Activated T-cell treated with anti-CD3 and anti-CD28 coated beads, Interleukin-2, amount 50 U/mL, for 48 hours (primary cell): ENCODE measurements at places on chromosomes 7 and 10.
A peak's percentile ranks its signal among the peaks of the same experiment; 100 is the strongest.

DNA sequence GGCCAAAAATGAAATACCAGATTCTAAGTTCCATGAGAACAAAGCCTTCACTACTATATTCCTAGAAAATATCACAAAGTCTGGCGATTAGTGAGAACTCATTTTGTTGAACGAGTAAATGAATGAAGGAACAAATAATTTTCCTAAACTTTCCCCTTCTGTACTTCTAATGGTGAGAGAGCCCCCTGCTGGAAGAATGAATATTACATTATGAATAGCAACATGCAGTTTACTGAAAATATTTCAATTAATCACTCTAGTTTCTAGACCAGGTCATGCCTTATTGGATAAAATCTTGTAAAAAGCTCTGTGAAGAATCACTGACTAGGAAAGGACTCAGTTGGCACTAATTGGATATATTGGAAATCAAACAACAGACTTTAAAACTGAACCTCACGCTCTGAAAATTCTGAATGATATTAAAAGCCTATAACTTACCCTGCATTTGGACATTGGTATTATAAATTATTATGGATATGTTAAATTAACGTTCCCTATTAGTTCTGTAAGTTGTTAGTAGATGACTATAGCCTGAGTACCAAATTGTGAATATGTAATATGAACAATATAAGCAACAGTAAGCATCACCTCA, 32.4 kb upstream of the MTPN start:
- DNase-seq = no peak

DNA sequence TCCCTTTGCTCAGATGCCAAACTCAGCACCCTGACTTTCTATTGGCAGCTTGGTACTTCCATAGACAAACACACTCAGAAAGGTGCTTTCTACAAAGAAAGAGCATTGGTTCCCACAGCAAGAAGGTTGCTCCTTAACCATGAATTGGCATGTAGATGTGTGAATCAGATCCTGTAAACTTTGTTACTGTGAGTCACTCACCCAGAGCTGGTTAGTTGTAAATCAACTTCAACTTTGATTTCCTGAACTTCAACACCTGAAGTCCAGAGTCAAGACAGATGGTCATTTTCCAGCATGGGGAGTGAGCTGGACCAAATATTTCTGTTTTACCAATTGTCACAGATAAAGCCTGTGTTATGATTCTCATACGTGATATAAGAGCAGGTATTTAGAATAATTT, 797.2 kb downstream of the TNS3 start:
- no peak for DNase-seq

DNA sequence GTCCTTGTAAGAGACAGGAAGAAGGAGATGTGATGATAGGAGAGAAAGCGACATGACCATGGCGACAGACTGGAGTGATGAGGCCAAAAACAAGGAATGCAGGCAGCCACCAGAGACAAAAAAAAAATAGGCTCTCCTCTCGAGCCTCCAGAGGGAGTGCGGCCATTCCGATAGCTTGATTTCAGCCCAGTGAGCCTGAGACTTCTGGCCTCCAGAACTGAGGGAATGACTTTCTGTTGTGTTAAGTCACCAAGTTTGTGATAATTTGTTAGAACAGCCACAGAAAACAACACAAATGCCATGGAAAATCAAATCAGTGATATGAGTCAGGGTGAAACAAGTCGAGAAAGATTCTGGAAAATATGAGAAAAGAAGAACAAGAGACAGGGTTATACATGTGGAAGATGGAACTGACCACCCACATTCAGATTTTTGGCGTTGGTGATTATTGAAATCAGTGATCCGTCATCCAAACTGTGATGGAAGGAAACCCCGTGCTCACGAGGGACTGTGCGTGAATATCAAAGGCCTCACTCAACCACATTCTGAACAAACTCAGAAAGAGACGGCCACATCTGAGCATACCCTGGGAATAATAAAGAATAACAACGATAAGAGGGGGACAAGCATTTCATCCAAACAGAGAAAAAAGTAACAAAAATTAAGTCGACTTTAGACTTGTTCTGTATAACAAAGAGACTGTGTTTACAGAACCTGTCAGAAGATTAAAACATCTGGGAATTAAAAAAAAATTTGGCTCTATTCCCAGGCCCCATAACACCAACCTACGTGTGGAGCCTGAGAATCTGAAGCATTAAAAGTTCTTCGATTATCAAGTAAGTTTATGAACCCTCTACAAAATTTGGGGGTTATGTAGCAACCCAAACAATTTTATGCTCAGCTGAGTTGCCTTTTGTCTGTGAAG, 72.1 kb downstream of the EEPD1 start:
- DNase-seq = no peak

GRCh38 chr10:34650156-34650555, 164.9 kb downstream of the PARD3 start:
- DNase-seq = no peak

DNA sequence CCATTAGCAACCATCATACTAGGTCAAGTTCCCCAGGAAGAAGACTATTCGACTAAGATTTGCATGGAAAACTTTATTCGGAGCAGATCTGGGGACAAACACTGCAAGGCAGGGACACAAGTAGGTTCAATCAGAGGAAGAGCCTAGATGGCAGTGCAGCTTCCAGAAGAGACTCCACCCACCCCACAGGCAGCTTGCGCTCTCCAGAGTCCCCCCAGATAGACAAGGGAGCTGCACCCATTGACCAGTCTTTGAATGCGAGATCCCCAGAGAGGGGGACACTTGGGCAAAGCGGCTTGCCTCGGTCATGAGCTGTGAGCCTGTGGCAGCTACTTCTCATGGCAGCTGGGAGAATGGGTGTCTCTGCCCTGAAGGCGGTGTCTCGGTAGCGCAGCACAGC, 4.2 kb downstream of the GALNTL5 start:
- no peak for DNase-seq

DNA sequence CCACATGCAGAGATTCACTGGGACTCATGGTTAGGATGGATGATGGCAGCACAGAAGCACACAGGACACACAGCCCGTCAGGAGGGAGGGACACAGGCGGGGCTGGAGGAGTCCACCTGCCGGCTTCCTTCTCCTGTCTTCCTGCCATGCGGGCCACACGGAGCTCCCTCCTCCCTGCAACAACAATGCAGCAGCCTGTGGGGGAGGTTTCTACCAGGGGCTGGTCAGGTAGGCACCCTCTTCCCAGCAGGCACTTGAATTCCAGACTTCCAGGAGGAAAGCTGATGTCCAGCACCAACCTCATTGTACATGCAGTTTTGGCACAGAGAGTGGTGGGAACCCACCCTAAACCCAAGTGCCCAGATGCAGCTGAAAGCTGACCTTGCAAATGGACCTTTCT, 341.2 kb downstream of the GLRX3 start:
- no peak for DNase-seq

GRCh38 chr10:92240289-92241157, 50.4 kb downstream of the CPEB3 start:
- DNase-seq = peak; percentile 33

DNA sequence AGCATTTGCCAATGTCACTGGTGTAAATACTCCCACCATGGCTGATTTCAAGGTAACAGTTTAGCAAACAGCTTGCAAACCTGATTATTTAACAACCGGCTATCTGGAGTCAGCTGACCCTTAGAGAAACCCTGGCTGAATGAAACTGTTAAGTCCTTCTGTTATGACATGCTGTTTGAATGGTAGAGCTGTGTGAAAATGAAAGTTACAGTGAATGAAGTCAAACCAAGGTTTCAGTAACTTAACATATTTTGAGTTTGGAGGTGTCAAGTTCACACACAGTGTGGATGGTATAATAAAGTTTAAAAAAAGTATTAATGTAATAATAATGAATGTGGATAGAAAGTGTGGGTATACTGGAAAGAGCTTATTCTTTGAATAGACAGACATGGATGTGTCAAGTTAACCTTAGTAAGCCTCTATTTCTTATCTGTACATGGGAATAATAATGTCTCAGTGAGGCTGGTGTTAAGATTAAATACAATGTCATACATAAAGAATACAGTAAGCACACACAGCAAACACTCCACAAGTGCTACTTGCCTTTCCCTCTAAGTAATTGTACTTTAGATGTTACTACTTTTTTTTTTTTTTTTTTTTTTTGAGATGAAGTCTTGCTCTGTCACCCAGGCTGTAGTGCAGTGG, 150.4 kb downstream of the TAX1BP1 start:
- no peak for DNase-seq

DNA sequence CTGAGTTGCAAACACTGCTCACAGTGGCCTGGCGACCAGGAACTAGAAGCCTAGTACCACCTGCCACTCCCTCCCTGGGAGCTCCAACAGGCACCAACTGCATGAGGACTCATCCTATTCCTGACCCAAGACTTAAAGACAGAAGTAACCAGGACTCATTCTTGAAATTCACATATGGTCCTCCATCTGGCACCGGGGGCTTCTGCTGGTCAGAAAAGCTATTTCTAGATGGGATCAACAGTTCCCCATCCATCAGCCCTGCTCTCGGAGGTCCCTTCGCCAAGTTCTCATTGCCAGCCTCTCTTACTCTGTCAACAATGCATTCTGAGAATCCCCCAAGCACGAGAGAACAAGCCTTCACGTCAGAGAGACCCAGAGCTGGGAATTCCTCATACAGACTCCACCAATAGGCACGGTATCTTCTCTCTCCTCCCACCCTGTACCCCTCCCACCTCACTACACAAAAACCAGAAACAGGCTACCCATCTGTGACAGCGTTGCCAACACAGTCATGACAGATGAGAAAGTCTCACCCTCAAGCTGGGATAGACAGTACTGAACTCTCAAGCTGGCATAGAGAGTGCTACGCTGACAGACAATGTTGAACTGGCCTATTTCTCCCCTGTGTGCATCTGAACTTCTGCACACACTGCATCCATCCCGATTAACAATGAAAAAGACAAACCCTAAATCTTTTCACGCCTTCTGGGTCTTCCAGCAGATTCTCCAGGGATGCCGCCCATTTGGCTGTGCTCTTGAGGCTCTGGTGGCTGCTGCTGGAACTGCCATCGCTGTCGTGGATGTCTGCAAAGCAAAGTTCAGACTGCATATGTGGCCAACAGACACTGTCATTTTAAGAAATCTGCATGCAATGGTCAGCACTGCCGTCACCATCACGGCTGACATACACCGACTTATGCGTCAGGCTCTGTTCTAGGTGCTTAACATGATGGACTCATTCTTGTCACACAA, 15.6 kb downstream of the RGS10 start:
- DNase-seq = no peak
